ENCODE measurements at places on chromosomes 16 and 17. TPM values are rescaled to one million over a fixed set of nuclear protein-coding genes. Genes with fewer than 3 reads are reported as not detected.
A peak's percentile ranks its signal among the peaks of the same experiment; 100 is the strongest.

DNA sequence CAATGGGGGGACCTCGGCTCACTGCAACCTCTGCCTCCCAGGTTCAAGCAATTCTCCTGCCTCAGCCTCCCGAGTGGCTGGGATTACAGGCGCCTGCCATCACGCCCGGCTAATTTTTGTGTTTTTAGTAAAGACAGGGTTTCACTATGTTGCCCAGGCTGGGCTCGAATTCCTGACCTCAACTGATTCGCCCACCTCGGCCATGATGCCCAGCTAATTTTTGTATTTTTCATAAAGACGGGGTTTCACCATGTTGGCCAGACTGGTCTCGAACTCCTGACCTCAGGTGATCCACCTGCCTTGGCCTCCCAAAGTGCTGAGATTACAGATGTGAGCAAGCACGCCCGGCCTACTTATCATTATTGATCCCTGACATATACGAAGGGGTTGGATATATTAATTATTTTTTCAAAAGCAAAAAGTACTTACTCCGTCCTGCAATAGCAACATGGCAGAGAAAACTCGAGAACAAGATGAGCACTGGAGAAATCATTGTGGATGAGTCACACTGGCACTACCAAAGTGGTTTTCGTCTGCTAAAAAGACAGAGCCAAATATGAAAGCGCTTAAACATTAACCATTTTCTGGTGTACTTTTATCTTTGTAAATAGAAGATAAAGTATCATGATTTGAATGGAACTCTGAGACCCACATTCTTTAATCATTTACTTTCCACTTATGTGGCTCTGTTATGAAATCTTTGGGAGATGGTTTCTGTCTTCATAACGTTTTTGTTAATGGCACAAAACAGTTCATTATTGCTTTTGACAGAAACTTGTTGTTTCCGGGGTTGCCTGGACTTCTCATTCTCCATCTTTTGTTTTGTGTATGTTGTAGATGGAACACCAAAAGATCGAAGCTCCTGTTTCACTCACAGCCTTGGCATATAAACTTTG lies at the start of gene APOH:
TSS of gene APOH (minus strand) at position 529 of the 896 bp plus-strand sequence. CDS start at position 493, 36 bp downstream.
- peak; percentile 38 for DNase-seq

DNA sequence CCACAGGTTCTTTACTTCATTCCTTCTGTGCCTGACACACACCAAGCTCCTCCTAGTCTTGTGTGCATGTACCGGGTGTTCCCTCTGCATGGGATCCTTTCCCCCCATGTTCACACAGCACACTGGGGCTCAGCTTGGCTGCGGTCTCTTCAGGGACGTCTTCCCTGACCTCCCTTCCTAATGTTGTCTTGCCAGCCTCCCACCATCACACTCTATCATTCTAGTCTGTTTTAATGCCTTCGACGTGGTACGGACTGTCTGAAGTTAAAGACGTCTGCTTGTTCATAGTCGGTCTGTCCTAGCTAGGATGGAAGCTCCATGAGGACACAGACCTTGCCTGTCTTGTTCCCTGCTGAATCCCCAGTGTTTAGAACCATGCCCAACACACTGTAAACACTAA lies 60.1 kb downstream of the USP31 start:
- DNase-seq = no peak

DNA sequence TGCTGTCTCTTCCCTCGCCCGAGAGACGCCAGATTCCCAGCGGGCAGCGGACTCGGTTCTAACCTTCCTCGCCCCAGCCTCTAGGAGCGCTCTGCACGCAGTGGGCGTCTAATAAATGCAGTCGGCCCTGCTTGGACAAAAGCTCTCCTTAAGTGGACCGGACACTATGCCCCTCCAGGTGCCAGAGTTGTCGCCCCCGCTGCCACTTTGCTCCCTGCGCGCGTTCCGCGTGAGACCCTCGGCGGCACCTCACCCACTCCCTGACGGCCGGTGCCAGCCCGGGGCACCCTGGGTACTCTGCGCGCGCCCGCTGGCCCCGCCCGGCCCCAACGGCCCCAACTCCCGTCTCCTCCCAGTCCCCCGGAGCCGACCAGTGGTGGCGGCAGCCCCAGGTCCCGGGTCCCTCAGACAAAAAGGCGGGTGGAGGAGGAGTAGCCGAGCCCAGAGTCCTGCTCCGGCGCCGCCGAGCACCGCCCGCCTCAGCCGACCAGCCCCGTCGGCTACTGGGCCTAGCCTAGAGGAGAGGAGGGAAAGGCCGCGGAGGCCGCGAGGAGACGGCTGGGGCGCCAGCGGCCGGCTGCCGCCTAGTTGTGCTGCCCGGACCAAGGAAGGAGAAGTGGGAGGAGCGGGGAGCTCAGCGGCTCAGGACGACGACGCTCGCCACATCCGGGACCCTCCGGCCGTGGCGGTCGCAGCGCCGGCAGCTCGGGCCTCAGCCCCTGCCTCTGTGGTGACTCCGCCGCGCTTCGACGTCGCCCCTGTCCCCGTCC lies 123.0 kb downstream of the GOSR1 start:
- DNase-seq = peak; percentile 88

GRCh38 chr16:74455619-74456289 lies 34.5 kb upstream of the CLEC18B start:
- no peak for DNase-seq

SLC2A4 gene
- 1.6 TPM for total RNA-seq

DNA sequence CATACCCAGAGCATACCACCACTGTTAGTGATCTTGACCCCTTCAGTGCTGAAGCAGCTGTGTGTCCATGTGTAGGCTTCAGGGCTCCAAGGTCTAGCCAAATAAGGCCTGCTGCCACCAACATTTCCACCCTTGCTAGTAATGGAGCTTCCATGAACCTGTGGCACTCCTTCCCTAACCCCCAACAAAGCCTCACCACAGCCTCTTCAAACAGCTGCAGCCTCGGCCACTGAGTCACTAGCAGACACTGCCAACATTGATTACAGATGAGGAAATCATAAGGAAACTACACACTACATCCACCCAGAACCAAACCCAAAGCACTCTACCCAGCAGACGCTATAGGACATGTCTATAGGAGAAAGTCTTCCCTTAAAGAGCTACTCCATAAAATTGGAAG lies 610.7 kb downstream of the KCNJ2 start:
- no peak for DNase-seq

- DNase-seq = peak; percentile 82
These were observed 165.4 kb downstream of the AIPL1 start for GRCh38 chr17:6269478-6269877.

DNA sequence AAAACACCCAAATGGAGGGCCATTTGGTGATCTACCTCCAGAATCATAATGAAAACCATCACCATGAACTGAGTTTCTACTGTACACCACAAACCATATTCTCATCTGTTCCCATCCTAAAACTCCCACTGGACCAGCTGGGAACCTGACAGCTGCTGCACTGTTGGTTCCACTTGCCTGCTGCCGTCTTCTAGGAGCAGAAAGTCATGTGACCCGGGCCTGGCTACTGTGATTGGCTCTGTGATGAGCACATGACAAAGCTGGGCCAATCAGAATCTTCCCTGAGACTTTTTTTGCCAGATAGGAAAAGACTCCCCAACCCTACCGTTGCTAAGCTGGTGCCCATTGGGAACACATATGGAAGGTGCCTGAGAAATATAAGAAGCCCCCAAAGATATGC lies 264.2 kb downstream of the MRTFB start:
- DNase-seq = no peak
